Stimulated activated CD4-positive, alpha-beta T cell treated with anti-CD3 and anti-CD28 coated beads, Interleukin-4, amount 100 ng/mL, for 24 hours (primary cell): ENCODE measurements at places on chromosomes 2 and 18.

DNA sequence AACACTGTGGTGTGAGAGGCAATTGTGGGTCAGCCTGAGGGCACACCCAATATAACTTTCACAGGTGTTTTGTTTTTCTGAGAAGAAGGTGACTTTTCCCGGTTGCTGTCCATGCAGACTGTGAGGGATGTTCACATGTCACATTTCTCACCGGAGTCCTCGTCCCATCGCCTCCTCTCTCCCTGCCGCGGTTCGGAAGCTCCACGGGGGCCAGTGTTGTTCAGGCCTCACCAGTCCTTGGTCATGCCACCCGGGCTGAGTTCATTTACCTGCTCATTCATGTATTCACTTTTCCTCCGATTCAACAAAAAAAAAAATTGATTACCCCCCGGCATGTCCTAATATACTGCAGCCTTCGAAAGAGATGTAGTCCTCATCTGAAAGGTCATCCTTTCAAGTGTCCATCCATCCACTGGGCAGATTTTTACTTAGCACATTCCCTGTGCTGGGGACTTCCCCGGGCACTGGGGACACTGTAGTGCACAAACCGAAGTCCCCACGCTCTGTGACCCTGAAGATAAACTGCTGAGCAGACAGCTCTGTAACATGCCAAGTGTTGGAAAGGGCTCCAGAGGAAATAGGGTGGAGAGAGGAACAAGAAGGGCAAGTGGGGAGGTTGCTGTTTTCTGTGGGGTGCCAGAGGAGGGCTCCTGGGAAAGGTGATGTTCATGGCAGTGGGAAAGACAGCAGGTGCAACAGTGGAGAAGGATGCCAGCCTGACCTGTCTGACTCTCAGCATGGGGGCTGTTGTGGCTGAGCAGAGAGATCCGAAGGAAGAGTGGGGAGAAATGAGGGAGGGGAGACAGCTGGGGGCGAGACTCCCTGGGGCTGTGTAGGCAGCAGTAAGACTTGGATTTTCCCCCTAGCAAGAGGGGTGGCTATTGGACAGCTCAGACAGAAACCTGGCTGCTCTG lies 22.4 kb downstream of the LRRFIP1 start:
- DNase-seq = no peak

DNA sequence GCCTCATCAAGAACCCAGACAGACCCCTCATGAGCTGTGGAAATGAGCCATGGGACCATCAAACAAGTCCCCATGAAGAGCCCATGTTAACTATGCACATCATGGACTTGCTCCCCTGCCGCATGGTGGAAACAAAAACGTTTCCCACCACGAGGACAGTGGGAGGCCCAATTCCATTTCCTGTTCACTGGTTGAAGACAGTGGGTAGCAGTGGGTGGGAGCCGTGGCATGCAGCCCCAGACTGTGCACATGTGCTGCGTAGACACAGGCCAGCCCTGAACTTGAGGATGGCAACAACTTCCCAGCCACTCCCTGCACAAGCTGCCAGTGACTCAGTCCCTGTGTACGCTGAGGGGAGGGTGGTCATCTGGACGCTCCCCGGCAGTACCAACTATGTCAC lies 108.4 kb upstream of the LMAN1 start:
- DNase-seq = no peak

DNA sequence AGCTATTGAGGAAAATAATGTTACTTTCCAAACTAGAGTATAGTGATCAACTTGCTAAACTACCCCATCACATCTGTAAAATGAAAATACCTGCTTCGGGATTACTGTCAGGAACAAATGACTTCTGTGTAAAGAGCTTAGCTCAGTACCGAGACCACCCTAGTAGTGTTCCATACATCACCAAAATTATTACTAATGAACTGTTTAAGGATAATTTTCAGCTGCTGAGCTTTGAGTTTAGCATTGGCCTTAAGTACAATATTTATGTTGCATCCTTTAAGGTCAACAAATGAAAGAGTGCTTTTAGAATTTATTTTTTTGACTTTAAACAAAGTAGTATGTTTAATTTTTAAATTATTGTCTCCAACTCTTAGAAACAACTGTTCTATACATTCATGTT lies 144.1 kb downstream of the LCLAT1 start:
- DNase-seq = no peak

DNA sequence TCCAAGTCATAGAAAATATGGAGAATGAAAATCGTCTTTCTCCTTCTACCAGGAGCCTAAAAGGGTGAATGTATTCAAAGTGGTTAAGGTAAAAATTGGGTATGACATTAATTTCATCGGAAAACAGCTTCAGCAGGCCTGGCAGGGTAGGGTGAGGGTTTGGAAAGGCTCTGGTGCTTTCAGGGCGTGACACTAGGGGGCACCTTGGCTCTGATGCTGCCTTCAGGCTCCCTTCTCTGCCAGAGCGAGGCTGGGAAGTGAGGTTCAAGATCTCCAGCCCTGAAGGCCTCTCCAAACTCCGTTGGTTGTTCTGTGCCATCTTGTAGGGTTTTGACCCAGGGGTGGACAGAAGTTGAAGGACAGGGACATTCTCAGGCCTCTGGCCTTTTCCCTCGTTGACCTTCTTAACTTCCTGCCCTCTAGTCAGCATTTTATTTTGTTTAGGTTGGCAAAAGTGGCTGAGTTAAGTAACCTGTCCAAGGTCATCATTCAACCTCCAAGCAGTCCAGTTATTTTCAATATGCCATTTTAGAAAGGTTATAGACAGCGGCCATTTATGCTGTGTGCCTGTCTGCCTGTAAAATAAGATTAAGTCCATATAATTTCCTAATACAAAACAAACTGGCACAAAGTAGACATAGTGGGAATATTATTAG lies 40.3 kb downstream of the EML6 start:
- no peak for DNase-seq

- no peak for DNase-seq
Measured at GRCh38 chr18:6493194-6493593, 78.5 kb upstream of the L3MBTL4 start.

- no peak for DNase-seq
Measured at GRCh38 chr2:158926478-158926948, 41.9 kb upstream of the TANC1 start.

DNA sequence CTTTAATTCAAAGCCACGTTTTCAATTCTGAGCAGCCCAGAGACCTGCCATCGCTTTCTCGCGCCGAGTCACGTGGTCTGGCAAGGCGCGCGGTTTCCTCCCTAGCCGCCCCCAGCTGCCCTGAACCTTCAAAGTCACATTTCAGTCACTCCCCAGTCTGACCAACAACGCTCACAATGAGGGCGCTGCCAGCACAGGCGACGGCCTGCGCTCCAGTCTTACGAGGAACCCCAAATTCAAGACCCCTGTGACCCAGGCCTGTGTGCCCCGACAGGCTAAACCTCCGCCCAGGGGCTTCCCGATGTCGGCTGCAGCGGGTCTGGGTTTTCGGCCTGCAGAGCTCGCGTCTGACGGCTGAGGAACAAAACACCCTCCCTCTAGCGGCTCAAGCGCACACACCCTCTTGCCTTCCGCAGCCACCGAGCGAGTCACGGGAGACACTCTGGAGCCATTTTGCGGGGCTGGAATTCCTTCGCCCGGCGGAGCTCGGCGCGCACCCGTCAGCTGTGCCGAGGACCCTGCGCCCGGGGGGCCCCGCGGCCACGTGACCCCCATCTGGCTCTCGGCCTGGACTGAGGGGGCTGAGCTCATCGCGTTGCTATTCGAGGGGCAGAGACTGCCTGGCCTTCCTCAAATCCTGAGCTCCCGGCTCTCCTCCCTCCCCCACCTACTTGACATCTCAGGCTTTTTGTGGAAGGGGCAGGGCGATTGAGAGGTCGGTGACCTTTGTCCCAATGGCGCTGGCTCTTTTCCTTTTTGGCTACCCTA lies 69.9 kb upstream of the ITGB6 start:
- peak; percentile 70 for DNase-seq

DNA sequence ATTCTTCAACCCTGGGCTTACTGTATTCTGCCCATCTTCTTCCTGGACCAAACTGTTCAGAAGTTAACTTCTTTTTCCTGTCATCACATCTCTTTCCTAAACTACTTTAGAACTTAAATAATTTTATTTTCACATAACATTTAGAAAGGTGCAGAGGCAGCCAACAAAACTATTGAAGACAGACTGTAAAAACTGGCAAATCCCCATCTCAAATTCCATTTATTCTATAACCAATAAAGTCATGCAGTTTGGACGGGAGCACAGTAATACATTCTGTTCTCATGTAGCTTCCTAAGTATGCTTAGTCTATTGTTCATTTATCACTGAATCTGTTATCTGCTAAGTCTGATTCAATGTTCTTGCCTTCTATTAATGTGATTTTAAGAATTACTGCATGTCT lies 99.1 kb downstream of the SMAD2 start:
- DNase-seq = no peak

- DNase-seq = peak; percentile 59
Measured at GRCh38 chr2:231707625-231707926, 749 bp upstream of the PTMA start.

- no peak for DNase-seq
Measured at GRCh38 chr2:33034784-33035183, 88.0 kb downstream of the LTBP1 start.

- no peak for DNase-seq
Measured at GRCh38 chr2:120238728-120239487, 13.7 kb upstream of the RALB start.

GRCh38 chr2:2662847-2663356 lies 331.8 kb upstream of the MYT1L start:
- DNase-seq = no peak

GRCh38 chr2:238895891-238896600 lies 48.2 kb downstream of the TWIST2 start:
- no peak for DNase-seq
